ENCODE measurements at places on chromosomes 6 and 20.

DNA sequence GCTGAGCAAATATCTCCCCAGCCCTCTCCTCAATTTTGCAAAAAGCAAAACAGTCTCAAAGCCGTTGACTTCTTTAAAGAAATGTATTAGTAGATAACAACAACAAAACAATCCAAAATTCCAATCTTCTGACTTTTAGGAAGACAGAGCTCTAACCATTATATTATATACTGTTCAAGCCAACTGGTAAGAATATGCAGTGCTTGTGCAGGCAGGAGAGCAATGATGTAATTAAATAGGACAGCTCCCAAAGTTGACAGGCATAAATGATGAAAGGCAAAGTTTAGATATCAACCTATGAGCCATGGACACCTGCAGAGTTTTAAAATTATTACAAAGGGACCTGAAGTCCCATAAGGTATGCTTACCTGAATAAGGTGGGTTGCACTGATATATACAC lies 16.6 kb upstream of the CEP85L start:
- no peak for DNase-seq

DNA sequence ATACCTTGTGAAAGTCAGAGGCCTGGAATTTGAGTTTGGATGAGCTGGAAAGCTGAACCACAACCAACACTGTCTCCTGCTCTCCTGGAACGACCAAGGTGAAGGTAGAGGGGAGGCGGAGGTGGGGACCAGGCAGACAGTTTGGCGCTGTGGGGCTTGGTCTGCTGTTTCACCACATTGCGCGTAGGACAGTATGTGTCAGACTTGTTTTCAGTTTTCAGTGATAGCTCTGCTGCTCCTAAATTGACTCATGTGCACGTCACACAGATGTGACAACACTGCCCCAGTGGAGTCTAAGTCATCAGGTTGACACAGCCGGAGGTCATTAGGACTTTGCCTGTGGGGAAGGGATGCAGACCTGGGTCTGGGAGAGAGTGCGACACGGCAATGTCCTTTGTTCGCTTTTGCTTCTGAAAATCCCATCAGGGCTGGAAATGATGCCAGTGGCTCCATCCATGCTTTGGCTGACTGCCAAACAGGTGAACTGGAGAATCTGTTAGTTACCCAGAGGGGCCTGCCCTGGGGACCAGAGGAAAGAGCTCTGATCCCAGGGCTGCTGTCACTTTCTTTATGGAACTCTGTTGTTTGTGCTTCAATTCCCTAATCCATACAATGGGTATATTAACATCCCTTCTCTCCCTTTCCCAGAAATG lies 255.5 kb downstream of the CDC5L start:
- DNase-seq = no peak

- DNase-seq = no peak
Observed at GRCh38 chr6:15081447-15081846, 164.4 kb upstream of the JARID2 start.

- no peak for DNase-seq
Observed at GRCh38 chr6:36116066-36116864, 14.0 kb upstream of the MAPK13 start.

- no peak for DNase-seq
Observed at GRCh38 chr6:142822842-142823241, 122.1 kb downstream of the HIVEP2 start.

DNA sequence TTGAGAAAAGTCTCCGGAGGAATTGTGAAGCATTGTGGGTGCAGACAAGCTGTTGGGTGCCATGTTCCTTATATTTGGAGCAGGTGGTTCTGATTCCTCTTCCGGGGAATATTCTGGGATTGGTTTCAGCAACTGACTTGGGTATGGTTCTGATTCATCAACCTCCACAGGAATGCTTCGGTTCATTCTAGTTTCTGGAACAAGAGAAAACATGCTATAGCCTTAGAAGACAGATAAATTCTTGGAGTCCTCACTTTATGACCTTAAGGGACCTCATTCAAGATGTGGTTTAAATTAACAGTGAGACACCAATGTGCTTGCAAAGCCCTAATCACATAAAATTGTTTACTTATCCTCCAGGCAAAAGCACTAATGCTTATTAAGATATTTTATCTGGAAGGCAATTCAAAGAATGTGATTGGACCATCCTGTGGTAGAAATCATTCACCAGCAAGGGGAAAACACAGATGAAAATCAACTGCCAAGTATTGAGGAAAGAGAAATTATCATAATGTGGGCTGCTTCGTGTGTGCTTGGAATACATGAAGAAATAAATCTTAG lies 13.7 kb downstream of the TRAF3IP2 start:
- DNase-seq = no peak

- no peak for DNase-seq
Observed at GRCh38 chr6:168201799-168202198, 117.8 kb downstream of the DACT2 start.

- no peak for DNase-seq
Observed at GRCh38 chr20:16106191-16106849, 466.9 kb downstream of the KIF16B start.

GRCh38 chr6:109852713-109853112 lies 125.4 kb upstream of the GPR6 start:
- no peak for DNase-seq

All from activated T-helper 1 cell treated with anti-CD3 and anti-CD28 coated beads, Interleukin-2, amount 50 U/mL, for 16 hours (primary cell).